ENCODE measurements at places on chromosomes 2 and 18. TPM values are rescaled to one million over a fixed set of nuclear protein-coding genes. Genes with fewer than 3 reads are reported as not detected.

DNA sequence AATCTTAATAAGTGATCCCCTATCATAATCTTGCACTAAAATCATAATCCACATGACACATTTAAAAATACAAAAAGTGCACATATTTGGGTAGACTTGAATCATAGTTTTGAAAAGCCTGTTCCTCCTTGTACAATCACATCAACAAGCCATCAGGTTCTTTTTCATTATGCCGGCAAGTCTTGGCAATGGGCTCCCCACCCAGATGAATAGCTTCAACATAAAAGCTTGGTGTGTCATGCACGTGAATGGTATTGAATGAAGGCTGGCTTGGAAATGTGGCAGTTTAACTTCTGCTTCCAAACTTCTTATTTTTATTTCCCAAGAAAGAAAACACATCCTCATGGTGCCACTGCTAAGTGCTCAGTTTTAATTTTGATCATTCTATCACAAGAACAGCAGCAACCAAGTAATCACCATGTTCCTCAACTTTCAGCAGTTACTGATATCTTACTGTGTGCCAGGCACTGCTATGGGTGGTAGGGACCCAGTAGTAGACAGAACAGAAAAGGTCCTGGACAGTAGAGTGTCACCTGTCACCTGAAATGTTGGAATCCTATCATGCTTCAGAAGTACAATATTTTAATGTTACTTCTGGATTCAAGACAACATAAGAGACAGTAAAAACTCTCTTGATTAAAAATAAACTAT, 89.9 kb downstream of the AP1S3 start:
- no peaks in the 10 kb centered on the region for H3K36me3 ChIP-seq
- no peaks in the 10 kb centered on the region for H3K27me3 ChIP-seq
- H3K4me1 ChIP-seq = no peaks in the 10 kb centered on the region
- H3K27ac ChIP-seq = no peak overlapping the region
- no peak overlapping the region for H3K4me3 ChIP-seq

- H3K27ac ChIP-seq = no peak overlapping the region
- DNase-seq = peak; percentile 11
- H3K36me3 ChIP-seq = no peaks in the 10 kb centered on the region
- no peaks in the 10 kb centered on the region for H3K27me3 ChIP-seq
- peaks cover 2% of the 10 kb centered on the region for H3K4me1 ChIP-seq
Measured at GRCh38 chr18:58635891-58636290, 7.0 kb upstream of the ALPK2 start.

DNA sequence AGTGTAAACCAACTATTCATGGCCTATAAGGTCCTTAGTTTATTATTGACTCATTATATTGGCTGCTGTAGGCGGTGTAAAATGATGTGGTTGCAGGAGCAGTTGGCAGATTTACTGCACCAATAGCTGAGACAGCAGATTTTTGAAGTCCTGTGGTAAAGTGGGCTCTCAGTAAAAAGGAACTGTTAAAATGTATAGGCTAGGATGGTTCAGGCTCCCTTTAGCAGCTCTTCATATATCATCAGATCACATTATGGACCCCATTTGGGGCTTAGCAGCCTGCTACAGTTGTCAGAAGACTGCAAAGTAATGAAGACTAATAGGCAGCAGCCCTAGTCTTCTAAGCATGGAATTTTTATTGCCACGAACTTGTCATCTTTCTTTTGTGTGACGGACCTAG, 27.8 kb downstream of the MTX2 start:
- no peak overlapping the region for H3K4me3 ChIP-seq
- no peaks in the 10 kb centered on the region for H3K27me3 ChIP-seq
- no peak overlapping the region for H3K27ac ChIP-seq
- H3K36me3 ChIP-seq = peaks cover 37% of the 10 kb centered on the region

The ARHGAP15 gene
- 4.2 TPM for total RNA-seq

The LCLAT1 gene
- 29.7 TPM for total RNA-seq

DNA sequence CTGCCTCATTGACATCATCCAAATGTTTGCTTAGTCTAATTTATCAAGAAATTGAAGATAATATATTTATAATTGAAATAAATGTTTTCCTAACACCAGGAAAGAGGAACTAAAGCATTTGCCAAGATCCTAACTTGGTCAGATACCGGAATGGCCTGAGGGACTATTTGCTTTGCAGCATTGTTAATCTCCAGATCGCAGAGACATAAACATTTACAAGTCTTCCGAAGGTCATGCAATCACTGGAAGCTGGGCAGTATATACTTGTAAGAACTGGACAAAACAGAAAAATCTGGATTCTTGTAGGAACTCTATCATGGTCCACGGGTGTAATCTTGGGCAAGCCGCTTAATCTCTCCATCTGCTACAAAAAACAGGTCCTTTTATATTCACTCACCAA, 42.2 kb downstream of the CYBRD1 start:
- H3K4me1 ChIP-seq = no peaks in the 10 kb centered on the region
- H3K27me3 ChIP-seq = no peaks in the 10 kb centered on the region
- H3K27ac ChIP-seq = no peak overlapping the region
- H3K4me3 ChIP-seq = no peak overlapping the region
- DNase-seq = no peak
- no peaks in the 10 kb centered on the region for H3K36me3 ChIP-seq

- no peak overlapping the region for H3K27ac ChIP-seq
- DNase-seq = no peak
- H3K4me1 ChIP-seq = no peaks in the 10 kb centered on the region
- H3K36me3 ChIP-seq = no peaks in the 10 kb centered on the region
Measured at GRCh38 chr2:74821177-74822126, 12.5 kb upstream of the HK2 start.

- no peaks in the 10 kb centered on the region for H3K27me3 ChIP-seq
- H3K27ac ChIP-seq = no peak overlapping the region
- no peaks in the 10 kb centered on the region for H3K36me3 ChIP-seq
- DNase-seq = no peak
- H3K4me1 ChIP-seq = no peaks in the 10 kb centered on the region
Measured at GRCh38 chr2:33312355-33312754, 164.1 kb upstream of the RASGRP3 start.

The DHRS9 gene
- 0.27 TPM for total RNA-seq

- H3K4me1 ChIP-seq = no peaks in the 10 kb centered on the region
- no peaks in the 10 kb centered on the region for H3K27me3 ChIP-seq
- no peak overlapping the region for H3K4me3 ChIP-seq
- H3K27ac ChIP-seq = no peak overlapping the region
Measured at GRCh38 chr18:63067939-63068338, 251.6 kb downstream of the BCL2 start.

The DSG2 gene
- 43.0 TPM for total RNA-seq

GRCh38 chr2:101781326-101781725, 83.8 kb downstream of the MAP4K4 start:
- H3K4me3 ChIP-seq = no peak overlapping the region
- no peaks in the 10 kb centered on the region for H3K27me3 ChIP-seq
- DNase-seq = peak; percentile 55
- peak overlapping the region; percentile 71 for H3K27ac ChIP-seq
- H3K4me1 ChIP-seq = peaks cover 3% of the 10 kb centered on the region

The ABCG5 gene
- not detected for total RNA-seq

The GAD1 gene
- 15.7 TPM for total RNA-seq

- no peak for DNase-seq
- no peaks in the 10 kb centered on the region for H3K36me3 ChIP-seq
- no peaks in the 10 kb centered on the region for H3K4me1 ChIP-seq
- H3K27ac ChIP-seq = no peak overlapping the region
- H3K27me3 ChIP-seq = no peaks in the 10 kb centered on the region
Measured at GRCh38 chr2:240921311-240921994, 15.3 kb downstream of the CROCC2 start.

The RPRM gene
- not detected for total RNA-seq

GRCh38 chr18:48095726-48096125, 165.3 kb upstream of the SMAD2 start:
- H3K36me3 ChIP-seq = no peaks in the 10 kb centered on the region
- no peak overlapping the region for H3K27ac ChIP-seq
- H3K4me1 ChIP-seq = no peaks in the 10 kb centered on the region

GRCh38 chr2:169018390-169018789, 12.7 kb downstream of the ABCB11 start:
- H3K27ac ChIP-seq = no peak overlapping the region
- no peak overlapping the region for H3K4me3 ChIP-seq
- DNase-seq = no peak
- H3K27me3 ChIP-seq = no peaks in the 10 kb centered on the region
- H3K36me3 ChIP-seq = no peaks in the 10 kb centered on the region

The IL36G gene
- not detected for total RNA-seq

The ACMSD gene
- total RNA-seq = not detected

The GNLY gene
- total RNA-seq = not detected

The SLC4A5 gene
- not detected for total RNA-seq

The CLEC4F gene
- total RNA-seq = not detected

The TMEM200C gene
- 0.04 TPM for total RNA-seq

DNA sequence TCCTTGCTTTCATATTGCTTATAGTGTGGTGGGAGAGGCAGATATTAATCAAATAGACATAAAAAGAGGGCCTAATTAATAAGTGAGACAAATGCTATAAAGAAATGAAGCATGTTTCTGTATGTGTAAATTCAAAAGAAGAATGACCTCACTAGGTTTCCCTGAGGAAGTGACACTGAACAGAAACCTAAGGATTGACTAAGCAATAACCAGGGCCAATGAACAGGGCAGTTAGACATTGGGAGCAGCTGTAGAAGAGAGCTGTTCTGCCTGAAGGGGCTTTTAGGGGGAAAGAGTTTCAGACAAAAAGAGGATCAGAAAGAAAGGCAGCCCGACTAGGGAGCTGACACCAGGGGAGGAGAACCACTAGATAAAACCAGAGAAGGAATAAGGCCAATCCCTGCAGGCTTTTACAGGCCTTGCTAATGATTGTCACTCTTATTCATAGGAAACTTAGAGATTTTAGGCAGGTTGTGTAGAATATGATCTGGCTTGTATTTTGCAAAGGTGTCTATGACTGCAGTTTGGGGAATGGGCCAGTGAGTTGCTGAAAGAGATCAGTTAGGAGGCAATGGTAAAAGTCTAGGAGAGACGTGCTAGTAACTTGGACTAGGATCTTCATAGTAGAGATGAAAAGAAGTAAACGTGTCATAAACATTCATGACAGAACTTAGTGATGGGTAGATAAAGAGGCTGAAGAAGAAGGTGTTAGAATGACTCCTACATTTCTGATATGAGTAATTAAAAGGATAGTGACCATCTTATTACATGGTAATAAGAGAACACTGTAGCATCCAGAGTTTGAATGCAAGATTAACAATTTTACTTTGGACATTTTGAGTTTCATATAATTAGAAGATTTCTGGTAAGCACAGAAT, 26.8 kb upstream of the NABP1 start:
- no peaks in the 10 kb centered on the region for H3K4me1 ChIP-seq
- H3K27me3 ChIP-seq = no peaks in the 10 kb centered on the region
- H3K4me3 ChIP-seq = no peak overlapping the region

GRCh38 chr2:172924097-172924660, 151.5 kb upstream of the MAP3K20 start:
- H3K27me3 ChIP-seq = peaks cover 6% of the 10 kb centered on the region
- no peak overlapping the region for H3K4me3 ChIP-seq
- no peak for DNase-seq
- no peaks in the 10 kb centered on the region for H3K4me1 ChIP-seq
- H3K36me3 ChIP-seq = no peaks in the 10 kb centered on the region
- no peak overlapping the region for H3K27ac ChIP-seq

The AQP4 gene
- 0.18 TPM for total RNA-seq

The ACTR2 gene
- 239 TPM for total RNA-seq

The PSMA8 gene
- not detected for total RNA-seq

GRCh38 chr18:51621113-51621863, 423.8 kb upstream of the MEX3C start:
- no peaks in the 10 kb centered on the region for H3K36me3 ChIP-seq
- DNase-seq = peak; percentile 30
- H3K4me1 ChIP-seq = no peaks in the 10 kb centered on the region

DNA sequence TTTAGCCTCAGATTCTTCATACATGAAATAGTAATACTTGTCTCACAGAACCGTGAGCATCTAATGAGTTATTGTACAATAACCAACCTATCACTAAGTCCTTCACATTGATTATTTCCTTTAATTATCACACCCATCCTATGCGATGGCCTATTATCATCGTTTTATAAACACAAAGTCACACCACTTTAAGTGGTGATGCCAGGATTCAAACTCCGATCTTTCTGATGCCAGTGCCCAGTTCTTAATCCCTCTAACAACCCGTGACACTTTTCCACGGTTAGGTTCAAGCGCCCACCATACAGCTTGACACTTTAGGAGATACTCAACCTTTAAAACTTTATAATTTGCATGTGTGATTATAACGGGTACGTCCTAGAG, 523 bp upstream of the ALMS1 start:
- H3K4me1 ChIP-seq = peaks cover 14% of the 10 kb centered on the region
- no peak for DNase-seq
- peaks cover 3% of the 10 kb centered on the region for H3K27me3 ChIP-seq
- peak overlapping the region; percentile 81 for H3K27ac ChIP-seq

DNA sequence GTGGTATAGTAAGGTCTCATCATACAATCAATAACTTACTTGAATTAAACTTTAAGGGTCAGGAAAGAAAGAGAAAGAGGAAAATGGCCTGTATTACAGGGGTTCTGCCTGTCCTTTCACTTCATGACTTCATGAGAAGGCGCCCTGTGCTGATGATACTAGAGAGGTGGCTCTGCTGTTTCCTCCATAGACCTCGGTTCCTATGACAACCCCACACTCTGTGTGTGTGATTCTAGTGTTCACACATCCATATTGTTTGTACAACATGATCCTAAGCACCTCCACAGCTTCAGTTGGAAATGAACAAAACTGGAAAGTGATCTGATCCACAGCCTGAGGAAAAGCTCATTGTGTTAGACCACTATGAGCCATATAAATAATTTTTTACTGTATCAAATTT, 7.0 kb upstream of the REEP1 start:
- DNase-seq = no peak
- no peak overlapping the region for H3K4me3 ChIP-seq
- H3K27ac ChIP-seq = no peak overlapping the region
- no peaks in the 10 kb centered on the region for H3K4me1 ChIP-seq
- peaks cover 22% of the 10 kb centered on the region for H3K27me3 ChIP-seq

GRCh38 chr2:33208400-33208799, 261.6 kb downstream of the LTBP1 start:
- no peak overlapping the region for H3K27ac ChIP-seq
- DNase-seq = no peak
- H3K4me1 ChIP-seq = peaks cover 25% of the 10 kb centered on the region
- H3K27me3 ChIP-seq = no peaks in the 10 kb centered on the region
- H3K4me3 ChIP-seq = no peak overlapping the region
- H3K36me3 ChIP-seq = no peaks in the 10 kb centered on the region

DNA sequence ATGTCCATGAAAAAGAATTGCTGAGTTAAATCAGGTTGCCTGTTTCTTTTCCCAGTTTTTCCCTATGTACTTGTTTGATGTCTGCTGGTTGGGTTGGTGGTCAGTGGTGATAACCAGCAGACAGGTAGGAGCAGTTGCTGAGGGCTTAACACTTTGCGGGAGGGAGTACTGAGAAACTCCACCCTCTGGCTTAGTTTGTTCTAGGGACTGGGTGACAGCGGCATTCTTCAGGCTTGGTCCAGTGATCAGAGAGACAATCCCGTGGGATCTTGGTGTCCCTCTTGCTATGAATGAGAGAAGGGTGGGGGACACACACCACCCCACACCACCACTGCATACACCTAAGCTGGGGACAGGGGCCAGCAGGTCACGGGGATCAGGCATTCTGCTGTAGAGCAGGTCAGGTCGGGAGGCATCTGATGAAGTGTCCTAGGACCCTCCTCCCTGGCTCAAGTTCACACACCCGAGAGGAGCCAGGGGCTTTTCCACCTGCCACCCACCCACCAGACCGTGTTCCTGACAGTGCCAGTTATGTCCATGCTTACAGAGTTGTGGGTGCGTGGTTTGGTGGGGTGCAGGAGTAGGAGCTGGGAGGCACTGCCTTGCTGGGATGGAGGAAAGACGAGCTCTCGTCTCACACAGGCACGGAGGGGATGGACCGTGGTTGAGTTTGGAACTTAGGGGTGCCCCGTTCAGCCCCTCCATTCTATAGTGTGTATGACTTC, 21.3 kb upstream of the ALLC start:
- H3K4me1 ChIP-seq = peaks cover 17% of the 10 kb centered on the region
- peaks cover 89% of the 10 kb centered on the region for H3K27me3 ChIP-seq
- no peak overlapping the region for H3K4me3 ChIP-seq
- no peak overlapping the region for H3K27ac ChIP-seq
- DNase-seq = no peak

Data from K562 (cell line).